COR-L47 (cell line): ENCODE measurements at places on chromosomes 12 and 14.

DNA sequence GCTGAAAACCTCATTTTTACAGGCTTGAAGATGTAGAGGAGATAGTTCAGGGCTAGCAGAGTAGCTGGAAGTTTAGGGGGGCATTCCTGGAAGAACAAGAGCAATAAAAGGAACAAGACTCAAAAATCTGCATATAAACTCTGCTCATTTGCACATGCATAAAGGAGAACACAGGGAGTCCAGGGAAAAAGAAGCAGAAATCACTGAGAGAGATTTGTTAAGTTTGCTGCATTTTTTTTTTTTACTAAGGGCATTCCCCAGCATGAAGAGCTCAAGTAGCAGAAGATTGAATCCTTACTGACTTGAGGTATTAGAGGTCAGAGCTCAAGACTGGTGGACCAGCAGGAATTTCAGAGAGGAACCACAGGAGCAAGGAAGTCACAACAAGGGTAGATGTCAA lies 28.2 kb upstream of the BCL11B start:
- DNase-seq = no peak

- DNase-seq = no peak
These were observed 3.0 kb downstream of the SELPLG start for GRCh38 chr12:108630481-108631207.

DNA sequence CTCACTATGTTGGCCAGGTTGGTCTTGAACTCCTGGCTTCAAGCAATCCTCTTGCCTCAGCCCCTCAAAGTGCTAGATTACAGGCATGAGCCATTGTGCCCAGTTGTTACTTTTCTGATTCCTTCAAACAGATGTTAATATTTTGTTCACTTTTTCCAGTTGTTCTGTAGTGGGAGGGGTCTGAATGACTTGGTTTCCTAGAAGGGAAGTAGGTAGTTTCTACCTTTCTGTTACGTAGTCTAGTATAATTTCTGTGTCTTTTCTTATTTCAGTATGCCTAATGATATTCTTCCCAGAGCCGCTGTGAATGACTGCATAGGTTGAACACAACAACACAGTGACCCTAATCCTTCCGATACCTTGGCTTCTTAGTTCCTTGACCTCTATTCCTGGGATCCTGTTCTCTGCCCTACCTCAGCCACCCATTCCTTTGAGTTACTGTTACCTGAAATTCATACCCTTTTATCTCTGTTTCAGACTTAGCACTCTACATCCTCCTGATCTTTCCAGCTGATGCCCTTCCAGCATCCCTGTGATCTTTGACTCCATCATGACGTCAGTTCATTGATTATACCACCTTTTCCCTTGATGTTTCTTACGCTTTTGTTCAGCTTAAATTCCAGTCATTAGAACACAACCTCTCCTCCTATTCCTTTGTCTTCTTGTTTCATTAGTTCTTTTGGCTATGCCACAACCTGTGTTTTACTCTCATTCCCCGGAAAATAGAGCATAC lies 33.3 kb downstream of the RCOR1 start:
- DNase-seq = no peak

DNA sequence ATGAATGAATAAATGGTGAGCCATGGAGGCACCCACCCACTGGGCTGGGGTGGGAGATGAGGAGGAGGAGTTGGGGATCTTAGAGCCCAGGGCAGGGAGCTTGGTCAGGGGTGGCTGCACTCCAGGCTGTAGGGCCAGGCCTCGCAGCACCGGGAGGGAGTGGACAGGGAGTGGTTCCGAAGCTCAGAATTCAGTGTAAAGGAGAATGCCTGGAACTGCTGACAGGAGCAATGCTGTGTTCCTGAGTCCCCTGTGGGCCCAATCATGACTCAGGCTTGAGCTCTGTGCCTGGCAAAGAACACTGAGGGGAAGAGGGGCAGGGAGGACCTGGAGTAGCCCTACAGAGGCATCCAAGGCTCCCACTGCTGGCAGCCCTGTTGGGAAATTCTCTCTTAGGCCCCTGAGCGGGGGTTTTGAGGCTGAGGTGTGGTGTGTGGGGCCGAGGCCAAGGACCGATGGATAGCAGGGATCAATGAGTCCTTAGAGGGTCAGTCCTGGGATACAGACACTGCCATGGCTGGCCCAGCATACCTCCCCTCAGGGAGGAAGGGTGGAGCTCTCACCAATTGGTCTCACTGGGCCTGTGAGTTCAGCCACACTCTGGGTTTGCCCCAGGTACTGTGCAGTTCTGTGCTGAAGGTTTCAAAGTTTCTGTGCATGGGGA lies 9.5 kb upstream of the RABGGTA start:
- no peak for DNase-seq

GRCh38 chr12:131528144-131528543 lies 182.7 kb upstream of the SFSWAP start:
- no peak for DNase-seq

DNA sequence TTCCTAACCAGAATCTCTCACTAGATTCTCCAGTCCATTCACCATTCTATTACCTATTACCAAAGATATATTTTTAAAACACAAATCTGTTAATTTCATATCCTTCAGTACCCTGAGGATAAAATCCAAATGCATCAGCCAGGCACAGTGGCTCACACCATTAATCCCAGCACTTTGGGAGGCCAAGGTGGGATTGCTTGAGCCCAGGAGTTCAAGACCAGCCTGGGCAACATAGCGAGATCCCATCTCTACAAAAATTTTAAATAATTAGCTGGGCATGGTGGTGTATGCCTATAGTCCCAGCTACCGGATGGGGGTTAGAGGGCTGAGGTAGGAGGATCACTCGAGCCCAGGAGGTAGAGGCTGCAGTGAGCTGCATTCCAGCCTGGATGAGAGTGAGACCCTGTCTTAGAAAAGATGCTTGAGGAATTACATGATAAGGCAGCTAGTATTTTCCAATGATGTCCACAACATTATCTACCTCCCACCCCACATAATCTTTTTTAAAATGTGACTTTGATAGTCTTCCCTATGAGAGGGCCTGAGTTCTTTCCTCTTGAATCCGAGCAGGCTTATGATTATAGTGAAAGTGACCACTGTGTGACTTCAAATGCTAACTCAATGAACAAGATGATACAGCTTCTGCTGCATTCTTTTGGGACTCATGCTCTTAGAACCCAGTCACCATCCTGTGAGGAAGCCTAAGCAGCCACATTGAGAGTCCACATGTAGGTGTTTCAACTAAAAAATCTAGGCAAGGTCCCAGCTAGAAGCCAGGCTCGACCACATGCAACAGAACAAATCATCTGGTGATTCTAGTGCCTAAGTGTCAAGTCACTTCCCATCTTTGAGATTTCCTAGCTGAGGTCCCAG lies 18.0 kb downstream of the HECTD1 start:
- no peak for DNase-seq

GRCh38 chr12:24879644-24880043 lies 69.3 kb downstream of the BCAT1 start:
- DNase-seq = no peak

GRCh38 chr12:54300225-54300731 lies 537 bp downstream of the NFE2 start:
- no peak for DNase-seq

- DNase-seq = no peak
These were observed 4.8 kb downstream of the YBX3 start for GRCh38 chr12:10718279-10718821.

GRCh38 chr14:74552623-74553022 lies 59.1 kb downstream of the ISCA2 start:
- no peak for DNase-seq

DNA sequence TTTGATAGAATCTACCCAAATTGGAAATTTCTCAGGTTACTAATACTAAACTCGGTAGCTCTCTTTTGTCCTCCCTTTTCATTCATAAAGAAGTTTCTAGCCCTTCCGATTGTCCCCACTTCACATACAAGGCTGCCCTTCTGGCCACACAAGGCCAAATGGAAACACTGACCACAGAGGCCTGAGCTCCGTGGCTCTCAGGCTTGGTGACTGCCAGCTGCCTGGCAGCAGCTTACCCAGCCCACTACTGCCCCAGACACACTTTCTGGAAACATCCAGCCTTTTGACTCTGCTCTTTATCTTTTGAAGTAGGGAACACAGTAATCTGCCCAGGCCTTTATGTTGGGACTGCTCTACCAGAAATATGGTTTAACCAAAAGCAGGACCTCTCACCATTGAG lies 167.2 kb downstream of the GCH1 start:
- no peak for DNase-seq

DNA sequence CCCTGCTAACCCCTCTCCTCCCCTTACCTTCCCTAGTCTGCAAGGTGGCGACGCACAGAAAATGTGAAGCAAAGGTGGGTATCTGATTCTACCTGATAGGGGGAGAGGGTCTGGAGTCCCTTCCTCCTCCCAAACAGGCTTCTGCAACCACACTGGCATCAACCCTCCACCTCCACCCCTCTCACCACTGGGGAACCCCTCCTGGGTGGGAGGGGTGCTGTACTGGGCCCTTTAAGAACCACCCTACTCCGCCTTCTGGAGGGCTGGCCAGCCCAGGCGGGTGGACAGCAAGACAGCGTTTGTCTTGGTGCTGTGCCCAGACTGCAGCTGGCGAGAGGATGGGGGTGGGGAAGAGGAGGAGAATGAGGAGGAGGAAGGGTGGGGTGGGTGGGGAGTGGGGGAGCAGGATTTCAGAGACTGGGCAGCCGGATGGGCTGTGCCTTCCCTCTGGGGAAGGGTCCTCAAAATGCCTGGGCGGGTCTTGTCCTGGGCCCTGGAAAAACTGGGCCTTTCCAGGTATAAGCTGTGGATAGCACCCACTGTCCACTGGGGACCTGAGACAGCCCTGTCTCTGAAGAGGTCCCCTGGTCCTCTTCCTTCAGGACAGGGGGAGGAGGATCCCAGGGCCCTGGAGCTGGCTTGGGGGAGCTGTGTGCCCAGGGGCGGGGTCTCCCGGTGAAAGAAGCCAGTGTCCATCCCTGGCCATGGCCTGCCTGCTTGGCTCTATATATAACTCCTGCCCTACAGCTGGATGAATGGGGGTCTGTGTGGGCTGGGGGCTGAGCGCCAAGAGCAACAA lies 2.8 kb downstream of the TNS2 start:
- DNase-seq = peak; percentile 46

- DNase-seq = no peak
These were observed 289.1 kb downstream of the RMST start for GRCh38 chr12:97751704-97752103.

DNA sequence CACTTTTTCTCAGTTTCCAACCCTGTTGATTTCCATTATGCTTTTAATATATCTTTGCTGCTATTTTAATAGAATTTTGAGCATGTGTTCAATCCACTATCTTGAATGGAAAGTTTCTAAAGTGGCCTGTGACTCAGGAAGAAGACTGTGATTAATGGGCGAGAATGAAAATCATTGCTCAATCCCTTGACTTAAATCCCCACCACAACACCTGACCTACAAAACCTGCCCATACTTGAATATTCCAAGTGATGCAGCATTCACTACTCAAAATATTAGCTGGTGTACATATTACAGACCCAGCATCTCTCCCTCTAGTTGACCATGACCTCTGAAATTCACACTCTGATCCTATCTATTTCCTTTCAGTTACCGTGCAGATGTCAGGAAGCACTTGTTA lies 1.3 kb upstream of the OAS3 start:
- no peak for DNase-seq

DNA sequence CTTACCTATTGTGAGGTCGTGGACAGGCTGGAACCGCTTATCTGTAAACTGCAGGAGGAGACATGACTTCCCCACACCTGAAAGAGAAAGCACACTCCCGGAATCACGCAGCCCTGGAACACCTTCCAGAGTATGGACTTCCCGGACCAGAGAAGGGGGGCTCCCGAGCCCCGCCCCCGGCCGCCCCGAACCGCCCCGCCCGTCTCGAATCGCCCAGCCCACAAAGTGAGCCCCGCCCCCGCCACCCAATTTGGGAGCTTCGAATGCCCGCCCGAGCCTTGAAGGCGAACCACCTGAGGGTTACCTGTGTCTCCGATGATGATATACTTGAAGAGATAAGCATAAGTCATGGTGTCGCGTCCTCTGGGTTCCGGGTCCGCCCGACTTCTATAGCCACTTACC lies 235 bp downstream of the RAB2B start:
- peak; percentile 57 for DNase-seq

DNA sequence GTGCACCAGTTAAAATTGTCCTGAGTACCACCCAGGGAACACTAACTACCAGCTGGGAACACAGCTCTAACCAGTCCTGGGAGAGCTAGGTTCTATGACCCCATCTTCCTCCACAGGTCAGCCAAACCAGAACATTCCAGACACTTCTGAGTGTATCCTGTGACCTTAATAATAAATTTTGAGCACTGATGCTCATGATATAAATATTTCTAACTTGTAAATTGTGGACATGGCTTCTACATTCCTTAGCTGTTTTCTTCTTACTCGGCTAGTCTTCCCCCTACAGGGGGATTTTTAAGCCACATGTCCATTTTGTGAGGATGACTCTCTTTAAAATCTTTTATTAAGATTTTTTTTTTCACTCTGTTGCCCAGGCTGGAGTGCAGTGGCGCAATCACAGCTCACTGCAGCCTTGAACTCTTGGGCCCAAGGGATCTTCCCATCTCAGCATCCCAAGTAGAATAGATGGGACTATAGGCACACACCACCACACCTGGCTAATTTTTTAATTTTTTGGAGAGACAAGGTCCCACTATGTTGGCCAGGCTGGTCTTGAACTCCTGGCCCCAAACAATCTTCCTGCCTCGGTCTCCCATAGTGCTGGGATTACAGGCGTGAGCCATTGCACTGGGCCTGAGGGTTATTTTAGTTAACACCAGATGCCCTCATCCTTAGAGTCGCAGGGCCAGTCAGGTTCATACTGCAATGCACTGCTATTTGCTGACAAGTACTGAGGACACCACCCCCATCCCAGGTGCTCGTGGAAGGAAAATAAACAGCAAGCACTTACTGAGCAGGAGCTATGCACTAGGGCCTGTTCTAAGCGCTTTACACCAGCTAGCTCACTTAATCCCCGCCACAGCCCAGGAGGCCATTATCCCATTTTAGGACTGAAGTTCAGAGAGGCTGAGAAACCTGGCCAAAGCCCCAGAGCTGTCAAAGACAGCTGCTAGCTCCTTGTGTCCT lies 142.6 kb upstream of the NCOR2 start:
- no peak for DNase-seq

DNA sequence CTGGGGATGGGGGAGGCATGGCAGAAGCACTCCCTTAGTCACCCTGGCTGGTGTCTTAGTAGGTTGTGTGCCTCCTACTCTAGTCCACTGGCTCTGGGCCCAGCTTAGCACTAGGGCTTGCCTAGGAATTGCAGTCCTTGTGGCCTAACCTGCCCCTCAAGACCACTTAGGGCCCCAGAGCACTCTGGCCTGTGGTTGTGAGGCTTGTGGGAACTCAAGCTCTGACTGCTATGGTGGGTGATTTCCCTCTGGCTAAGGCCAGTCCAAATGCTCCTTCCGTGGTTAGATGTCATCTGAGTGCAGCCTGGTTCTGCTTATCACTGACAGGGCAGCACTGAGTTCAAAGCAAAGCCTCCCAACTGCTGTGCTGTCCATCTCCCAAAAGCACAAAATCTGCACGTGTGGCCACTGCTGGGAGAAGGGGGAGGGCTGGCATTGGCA lies 20.2 kb downstream of the FGD4 start:
- DNase-seq = no peak

- no peak for DNase-seq
These were observed 222.4 kb downstream of the IPO8 start for GRCh38 chr12:30473274-30473673.

DNA sequence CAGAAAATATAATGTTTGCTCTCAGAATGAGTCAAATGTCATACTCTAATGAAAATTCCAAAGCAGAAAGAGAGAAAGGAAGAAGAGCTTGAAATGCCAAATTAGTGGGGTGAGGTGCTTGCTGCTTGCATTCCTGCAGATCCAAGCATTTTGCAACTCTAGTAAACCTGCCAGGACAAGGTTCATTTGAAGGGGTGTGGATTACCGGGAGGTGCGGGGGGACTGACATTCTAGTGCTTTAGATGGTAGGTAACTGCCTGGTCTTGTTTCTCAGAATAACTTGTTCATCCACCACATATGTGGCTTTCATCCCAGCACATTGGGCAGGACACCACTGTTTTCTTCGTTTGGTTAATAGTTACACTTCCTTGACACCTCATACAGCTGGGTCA lies 144.4 kb downstream of the AKAP6 start:
- no peak for DNase-seq
